ENCODE measurements at places on chromosomes 5 and 9. TPM values are rescaled to one million over a fixed set of nuclear protein-coding genes. Genes with fewer than 3 reads are reported as not detected.

Gene MAT2B
- total RNA-seq: 73.0 TPM

GRCh38 chr9:20352591-20352990 lies 269.7 kb downstream of the MLLT3 start:
- DNase-seq: peak; percentile 77

Gene F2RL1
- 26.3 TPM for total RNA-seq

DNA sequence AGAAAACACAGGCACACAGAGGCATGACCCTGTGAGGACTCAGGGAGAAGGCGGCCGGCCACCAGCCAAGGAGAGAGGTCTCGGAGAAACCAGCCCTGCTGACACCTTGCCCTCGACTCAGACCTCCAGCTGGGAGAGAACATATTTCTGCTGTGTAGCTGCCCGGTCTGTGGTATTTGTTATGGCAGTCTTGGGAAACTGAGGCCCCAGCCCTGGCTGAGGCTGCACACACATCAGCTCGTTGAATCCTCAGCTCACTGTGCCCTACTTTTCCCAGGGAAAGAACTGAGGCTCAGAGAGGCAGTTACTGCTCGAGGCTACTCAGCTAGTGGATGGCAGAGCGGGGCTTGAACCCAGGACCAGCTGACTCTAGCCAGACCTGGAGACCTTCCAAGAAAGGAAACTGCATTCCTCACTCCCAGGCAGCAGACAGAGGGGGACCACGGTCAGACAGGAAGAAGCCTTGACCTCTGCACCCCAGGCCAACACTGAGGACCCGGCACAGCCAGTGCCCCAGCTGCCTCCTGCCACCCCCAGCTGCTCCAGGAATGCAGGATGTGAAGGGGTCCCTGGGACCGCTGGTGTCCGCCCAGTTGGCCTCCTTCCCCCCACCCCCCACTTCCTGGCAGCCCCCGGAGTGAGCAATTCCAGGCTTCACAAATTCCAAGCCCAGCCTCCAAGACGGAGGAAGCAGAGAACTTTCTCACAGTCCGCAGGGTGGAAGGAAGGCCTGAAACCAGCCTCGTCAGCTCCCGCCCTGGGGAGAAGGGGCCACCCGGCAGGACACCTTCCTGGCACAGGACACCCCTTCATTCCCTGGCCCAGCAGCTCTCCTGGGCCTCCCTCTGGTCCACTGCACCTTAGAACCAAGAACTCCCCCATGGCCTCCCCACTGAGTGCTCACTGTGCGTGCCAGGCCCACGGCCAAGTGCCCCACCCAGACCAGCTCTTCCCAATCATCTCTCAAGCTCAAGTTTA lies 69.9 kb downstream of the LRSAM1 start:
- DNase-seq: peak; percentile 90

- DNase-seq: no peak
These were observed 15.4 kb downstream of the FAM174A start for GRCh38 chr5:100550531-100551051.

Gene PHAX
- total RNA-seq: 71.2 TPM

DNA sequence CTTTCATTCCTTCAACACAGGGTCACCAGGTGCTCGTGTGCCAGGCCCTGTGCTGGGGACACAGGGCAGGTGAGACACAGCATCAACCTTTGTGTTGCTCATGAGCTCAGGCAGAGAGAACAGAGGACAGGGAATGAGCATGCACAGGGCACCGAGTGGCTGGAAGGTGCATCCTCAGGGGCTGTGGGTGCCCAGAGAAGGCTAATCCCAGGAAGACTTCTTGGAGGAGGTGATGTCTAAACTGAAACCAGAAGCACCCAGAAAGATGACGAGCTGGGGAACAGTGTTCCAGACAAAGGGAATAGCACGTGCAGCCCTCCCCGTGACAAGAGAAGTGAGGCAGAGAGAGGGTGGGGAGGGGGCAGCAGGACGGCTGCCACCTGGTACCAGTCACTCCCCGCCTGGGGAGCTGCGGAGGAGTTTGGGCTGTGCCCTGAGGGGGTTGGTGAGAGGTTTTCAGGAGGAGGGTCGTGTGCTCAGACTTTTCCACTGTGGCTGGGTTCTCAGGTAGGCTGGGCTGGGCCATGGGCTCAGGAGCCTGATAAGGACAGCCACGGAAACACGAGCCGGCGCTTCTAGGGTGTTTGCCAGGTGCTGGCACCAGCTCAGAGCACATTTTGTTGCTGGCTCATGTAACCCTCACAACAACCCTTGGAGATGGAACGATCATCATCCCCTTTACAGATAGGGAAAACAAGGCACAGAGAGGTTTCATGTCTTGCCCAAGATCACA lies 46.0 kb downstream of the HMCN2 start:
- DNase-seq: no peak

Gene PCA3
- total RNA-seq: not detected

Gene FST
- 52.5 TPM for total RNA-seq

DNA sequence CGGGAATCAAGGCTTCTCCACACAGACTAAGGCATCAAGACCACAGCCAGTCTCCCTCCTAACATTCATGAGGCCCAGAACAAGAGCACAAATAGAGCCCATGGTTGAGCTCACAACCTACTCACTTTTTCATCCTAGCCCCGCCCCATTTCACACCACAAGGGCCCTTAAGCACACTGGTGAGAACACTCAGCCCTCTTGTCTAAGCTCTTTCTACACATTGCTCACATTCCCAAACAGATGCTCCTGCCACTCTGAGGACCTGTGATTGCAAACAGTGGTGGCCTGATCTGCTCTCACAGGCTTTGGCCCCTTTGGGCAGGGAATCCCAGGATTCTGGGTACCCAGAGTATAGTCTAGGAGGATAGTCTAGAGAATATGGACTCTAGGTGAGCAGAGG lies 54.0 kb downstream of the FEM1C start:
- DNase-seq: no peak

- DNase-seq: no peak
These were observed 7.7 kb downstream of the PFN3 start for GRCh38 chr5:177392765-177393164.

DNA sequence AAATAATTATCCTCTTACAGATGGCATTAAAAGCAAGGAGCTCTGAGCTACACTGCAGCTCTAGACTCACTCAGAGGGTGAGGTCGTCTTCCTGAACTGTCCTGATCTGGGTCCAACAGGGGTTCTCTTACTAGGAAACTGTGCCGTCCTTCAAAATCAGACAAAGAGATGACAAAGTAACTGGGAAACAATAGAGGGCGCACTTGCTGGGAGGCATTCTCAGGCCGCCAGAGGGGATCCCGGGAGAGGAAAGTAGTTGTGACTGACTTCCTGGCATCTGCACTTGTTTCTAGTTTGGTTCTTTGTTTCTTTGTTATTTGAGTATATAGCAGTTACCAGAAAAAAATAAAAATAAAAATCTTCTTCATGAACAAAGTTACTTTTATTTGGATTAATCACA lies 142.9 kb upstream of the MSX2 start:
- DNase-seq: no peak

- DNase-seq: peak; percentile 38
These were observed 14.2 kb upstream of the RGS3 start for GRCh38 chr9:113449376-113449775.

DNA sequence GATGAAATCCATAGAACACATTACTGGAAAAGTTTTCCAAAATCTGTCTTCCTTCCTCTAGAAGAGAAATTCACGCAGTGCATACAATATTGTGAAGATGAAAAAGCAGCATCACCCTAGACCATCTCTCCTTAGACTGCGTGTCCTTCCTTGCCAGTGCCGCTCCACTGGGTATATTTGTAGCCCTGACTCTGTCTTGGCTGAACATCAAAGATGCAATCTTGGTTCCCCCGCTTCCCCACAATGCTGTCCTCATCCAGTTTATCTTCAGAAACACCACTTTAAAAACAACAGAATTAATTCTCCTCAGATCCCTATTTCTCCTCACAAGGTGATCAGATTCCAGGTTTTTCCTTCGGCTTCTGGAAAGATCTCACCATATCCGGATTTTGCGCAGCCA lies 53.9 kb downstream of the ROR2 start:
- DNase-seq: no peak

Gene IQGAP2
- total RNA-seq: 2.6 TPM

Gene PAPPA
- 104 TPM for total RNA-seq

- no peak for DNase-seq
These were observed 430.1 kb upstream of the DAB2 start for GRCh38 chr5:39854771-39855410.

DNA sequence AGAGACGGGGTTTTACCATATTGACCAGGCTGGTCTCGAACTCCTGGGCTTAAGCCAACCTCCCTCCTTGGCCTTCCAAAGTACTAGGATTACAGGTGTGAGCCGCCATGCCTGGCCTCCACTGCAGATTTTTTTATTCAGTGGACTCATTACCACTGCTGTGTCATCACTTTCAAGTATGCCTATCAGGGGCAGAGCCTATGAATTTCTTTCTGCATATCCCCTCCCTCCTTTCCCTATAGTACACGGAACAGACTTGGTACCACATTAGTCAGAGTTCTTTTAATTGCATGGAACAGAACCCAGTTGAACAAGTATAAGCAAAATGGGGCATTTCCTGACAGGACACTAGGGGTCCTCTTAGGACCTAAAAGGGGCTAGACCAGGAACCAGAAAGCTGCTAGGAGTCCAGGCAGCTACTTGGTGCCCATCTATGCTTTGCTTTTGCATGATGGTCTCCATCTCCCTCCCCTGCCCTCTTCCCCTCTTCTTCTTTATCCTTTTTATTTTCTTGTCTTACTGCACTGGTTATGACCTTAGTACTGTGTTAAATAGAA lies 5.8 kb downstream of the BSPRY start:
- DNase-seq: peak; percentile 19

DNA sequence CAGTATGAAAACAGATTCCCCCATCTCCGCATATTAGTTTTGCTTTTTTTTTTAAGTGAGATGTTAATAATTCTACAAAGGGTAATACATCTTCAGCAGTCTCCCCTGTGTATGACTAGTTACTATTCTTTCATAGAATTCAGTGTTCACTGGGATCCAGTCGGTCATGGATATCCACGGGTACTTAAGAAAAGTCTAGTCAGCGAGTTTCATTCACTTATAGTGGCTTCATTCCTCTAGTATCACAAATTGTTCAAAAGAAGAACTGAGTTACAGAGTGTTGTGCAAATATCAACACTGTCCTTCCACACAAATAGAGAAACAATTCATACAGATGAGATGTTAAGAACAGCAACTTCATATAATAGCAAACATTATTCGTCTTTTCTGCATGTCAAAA lies 35.7 kb downstream of the BNC2 start:
- DNase-seq: no peak

DNA sequence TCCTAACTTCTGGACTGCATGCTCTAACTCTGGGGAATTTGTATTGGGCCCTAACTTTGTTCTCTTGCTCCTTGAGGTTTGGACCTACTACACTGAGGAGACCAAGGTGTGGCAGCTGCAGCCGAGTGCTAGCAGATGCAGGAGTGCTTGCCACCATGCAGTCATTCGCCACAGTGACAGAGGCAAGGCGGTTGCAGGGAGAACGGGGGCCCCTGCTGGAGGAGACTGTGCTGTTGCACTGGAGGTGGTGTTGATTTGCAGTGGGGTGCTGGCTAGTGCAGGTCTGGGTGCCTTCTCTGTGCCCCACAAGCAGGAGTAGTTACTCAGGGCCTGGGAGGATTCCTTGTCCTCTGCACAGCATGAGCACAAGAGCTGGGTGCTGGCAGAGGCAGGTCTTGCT lies 22.4 kb upstream of the DIRAS2 start:
- no peak for DNase-seq

DNA sequence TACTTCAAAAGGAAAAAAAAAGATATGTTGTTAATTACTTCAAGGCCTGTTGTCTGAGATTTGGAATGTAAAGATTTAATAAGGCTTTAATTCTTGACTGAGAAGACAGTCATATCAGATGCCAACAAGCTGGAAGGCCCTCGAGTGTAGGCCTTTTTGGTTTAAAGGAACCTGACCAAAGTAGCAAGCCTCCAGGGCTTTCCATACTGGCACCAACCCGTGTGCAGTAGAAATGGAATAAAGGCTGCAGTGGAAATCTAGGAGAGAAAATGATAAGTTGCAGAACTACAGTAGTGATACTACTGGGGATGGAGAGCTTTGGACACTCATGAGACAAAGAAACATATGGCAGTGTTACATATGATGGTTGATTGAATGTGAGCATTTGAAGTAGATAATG lies 358.0 kb downstream of the TAF11L14 start:
- DNase-seq: no peak

GRCh38 chr5:115298811-115299210 lies 2.4 kb upstream of the CCDC112 start:
- DNase-seq: no peak

GRCh38 chr5:68499987-68500386 lies 284.4 kb downstream of the PIK3R1 start:
- no peak for DNase-seq

DNA sequence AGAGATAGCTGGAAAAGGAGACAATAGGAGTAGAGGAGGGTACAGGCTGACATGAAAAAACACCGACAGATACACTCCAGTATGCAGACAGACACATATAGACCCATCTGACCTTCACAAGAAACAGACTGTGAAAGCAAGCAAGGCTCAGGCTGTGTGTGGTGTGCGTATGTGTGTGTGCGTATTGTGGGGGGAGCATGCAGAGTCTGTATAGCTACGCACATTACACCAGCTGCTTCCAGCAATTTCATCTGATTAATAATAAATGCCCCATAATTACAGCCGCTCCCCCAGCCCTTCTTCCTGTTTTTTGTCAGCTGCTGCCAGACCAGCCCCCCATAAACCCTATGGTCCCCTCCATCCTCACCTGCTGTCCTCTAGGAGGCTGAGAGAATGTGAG lies 6.7 kb downstream of the CNTFR start:
- no peak for DNase-seq

DNA sequence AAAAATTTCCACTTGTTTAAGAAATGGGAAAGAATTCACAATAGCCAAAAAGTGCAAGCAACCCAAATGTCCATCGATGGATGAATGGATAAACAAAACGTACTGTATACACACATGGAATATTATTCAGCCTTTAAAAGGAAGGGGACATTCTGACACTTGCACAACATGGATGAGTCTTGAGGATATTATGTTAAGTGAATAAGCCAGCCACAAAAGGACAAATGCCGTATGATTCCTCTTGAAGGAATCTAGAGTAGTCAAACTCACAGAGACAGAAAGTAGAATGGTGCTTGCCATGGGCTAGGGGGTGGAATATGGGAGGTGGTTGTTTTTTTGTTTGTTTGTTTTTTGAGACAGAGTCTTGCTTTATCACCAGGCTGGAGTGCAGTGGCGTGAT lies 3.8 kb upstream of the ATP6V0E1 start:
- peak; percentile 31 for DNase-seq

Gene MAMDC4
- 3.0 TPM for total RNA-seq

Gene FOXD4
- total RNA-seq: 0.43 TPM

- DNase-seq: no peak
These were observed 1564.0 kb upstream of the CDH9 start for GRCh38 chr5:28602429-28602828.

Gene RLN1
- total RNA-seq: not detected

GRCh38 chr9:105535920-105536668 lies 21.8 kb upstream of the FKTN start:
- no peak for DNase-seq

Gene MARCHF11
- total RNA-seq: not detected

All from fibroblast of villous mesenchyme (primary cell).